ENCODE measurements at places on chromosomes 3 and 15. TPM values are rescaled to one million over a fixed set of nuclear protein-coding genes. Genes with fewer than 3 reads are reported as not detected.

- DNase-seq, result peak; percentile 14
Observed at GRCh38 chr15:101320501-101321052, 25.5 kb upstream of the SNRPA1 start.

The ZNF770 gene
- total RNA-seq, result 61.9 TPM

- DNase-seq, result no peak
Observed at GRCh38 chr3:64221571-64222257, 3.6 kb downstream of the PRICKLE2 start.

- DNase-seq, result no peak
Observed at GRCh38 chr3:128036119-128036518, 16.1 kb upstream of the SEC61A1 start.

DNA sequence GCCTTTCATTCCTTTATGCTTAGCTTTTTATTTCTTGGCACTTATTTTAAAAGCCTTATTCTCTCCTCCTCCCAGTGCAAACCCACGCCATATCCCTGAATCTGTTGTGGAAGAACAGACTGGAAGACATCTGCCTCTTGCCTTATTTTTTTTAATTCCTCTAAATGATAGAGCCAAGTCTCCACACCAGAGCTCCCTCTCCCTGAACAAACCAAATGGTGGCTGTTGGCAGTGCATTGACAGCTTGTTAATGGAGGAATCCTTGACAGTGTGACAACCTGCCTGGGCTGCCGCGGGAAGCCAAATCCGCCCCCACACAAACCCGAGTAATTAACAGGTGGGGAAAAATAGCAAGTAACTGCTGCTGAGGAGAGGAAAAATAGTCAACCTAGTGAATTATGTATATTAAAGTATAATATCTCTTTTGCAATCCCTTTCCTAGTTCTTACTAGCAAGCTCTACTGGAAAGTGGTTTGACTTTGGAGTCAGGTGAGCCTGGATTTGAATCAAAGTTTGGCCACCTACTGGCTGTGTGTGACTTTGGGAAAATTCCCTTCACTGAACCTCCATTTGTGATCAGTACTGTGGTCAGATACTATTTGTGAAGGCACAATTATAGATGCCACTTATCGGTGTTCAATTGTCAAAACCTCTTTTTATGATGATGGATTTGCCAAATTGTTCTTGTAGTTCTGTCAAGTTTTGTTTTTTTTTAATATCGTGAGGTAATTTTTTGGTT lies 589.6 kb downstream of the PDCD6IP start:
- DNase-seq, result no peak

DNA sequence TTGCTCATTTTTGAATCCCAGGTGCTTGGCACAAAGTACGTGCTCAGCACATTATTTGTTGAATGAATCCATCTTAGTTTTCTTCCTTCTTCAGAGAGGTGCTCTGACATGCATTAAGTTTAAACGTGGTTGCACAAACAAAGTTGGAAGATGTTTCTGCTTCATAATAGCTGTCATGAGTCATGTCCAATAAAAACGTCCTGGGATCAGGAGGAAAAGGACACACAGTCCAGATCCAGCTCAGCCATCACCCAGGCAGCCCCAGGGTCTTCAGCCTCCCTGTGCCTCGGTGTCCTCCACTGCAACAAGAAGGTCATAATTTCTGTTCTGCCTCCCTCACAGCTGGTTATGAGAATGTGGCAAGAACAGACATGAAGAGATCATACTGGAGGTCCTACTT lies 55.4 kb downstream of the CCNL1 start:
- DNase-seq, result no peak

The ZCWPW2 gene
- not detected for total RNA-seq

- DNase-seq, result no peak
Observed at GRCh38 chr3:171827385-171827784, 15.8 kb upstream of the TMEM212 start.

DNA sequence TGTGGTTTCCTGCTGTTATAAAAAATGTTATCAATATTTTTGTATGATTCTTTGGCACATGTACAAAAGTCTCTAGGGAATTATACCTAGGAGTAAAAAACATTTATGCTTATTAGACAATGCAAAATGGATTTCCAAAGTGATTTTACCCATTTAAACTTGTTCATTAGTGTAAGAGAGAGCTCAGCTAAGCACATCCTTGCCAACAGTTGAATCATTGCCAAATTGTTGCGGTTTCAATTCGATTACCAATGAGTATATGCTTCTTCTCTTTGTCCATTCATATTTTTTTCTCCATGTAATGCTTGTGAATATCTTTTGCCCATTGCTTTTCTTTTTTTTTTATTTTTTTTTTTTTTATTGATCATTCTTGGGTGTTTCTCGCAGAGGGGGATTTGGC lies 17.2 kb downstream of the CASR start:
- DNase-seq, result no peak

- DNase-seq, result no peak
Observed at GRCh38 chr3:65669163-65669875, 369.4 kb downstream of the MAGI1 start.

GRCh38 chr3:18061737-18062656 lies 319.6 kb upstream of the TBC1D5 start:
- no peak for DNase-seq

DNA sequence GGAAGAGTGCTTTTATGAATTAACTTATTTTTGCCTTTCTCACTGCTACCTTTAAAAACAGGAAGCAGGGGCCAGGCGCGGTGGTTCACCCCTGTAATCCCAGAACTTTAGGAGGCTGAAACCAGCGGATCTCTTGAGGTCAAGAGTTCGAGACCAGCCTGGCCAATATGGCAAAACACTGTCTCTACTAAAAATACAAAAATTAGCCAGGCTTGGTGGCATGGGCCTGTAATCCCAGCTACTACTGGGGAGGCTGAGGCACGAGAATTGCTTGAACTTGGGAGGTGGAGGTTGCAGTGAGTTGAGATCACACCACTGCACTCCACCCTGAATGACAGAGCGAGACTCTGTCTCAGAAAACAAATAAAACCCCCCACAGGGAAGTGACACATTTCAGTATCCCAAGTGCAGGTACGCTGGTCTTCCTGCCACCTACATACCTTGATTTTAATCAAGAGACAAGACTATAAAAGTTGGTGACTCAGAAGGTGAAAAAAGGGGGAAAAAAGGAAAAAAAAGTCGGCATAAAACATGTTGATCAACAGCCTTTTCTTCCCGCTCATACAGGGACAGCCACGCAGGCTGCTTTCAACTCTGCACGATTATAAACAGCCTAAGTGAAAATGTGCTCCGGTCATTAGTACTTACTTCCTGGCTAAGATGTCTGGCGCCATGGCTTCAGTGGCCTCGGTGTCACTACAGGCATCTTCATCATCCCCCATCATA lies 18.8 kb downstream of the PPP1R2 start:
- DNase-seq, result no peak

DNA sequence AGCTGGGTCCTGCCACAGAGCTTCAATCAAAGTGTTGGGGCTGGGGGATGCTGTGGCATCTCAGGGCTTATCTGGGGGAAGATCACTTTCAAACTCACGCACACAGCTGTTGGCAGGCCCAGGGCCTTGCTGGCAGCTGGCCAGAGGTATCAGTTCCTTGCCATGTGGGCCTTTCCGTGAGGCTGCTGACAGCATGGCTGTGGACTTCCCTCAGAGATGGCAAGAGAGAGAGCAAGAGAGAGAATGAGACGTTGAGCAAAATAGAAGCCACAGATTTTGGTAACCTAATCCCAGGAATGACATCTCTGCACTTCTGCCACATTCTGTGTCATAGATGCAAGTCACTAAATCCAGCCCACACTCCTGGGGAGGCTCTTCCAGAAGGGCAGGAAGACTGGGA lies 91.0 kb downstream of the TPRG1 start:
- DNase-seq, result peak; percentile 10

GRCh38 chr15:42729409-42729808 lies 7.5 kb downstream of the CDAN1 start:
- DNase-seq, result no peak

DNA sequence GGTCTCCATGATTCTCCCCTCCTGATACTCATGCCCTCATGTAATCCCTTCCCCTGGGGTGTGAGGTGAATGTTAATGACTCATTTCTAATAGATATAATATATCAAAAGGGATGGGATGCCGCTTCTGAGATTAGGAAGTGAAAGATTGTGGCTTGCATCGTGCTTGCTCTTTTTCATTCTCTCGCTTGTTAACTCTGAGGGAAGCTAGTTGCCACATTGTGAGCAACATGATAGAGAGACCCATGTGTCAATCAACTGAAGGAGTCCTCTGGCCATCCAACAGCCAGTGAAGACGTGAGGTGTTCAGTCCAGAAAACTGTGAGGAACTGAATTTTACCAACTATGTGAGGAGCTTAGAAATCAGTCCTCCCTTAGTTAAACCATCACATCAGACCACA lies 28.9 kb upstream of the DRD3 start:
- DNase-seq, result no peak

Data from thyroid gland (tissue), 4 donors.